ENCODE measurements at places on chromosomes 5 and 9.
A peak's percentile ranks its signal among the peaks of the same experiment; 100 is the strongest.

- no peak for DNase-seq
Measured at GRCh38 chr5:107806271-107806670, 135.5 kb upstream of the EFNA5 start.

DNA sequence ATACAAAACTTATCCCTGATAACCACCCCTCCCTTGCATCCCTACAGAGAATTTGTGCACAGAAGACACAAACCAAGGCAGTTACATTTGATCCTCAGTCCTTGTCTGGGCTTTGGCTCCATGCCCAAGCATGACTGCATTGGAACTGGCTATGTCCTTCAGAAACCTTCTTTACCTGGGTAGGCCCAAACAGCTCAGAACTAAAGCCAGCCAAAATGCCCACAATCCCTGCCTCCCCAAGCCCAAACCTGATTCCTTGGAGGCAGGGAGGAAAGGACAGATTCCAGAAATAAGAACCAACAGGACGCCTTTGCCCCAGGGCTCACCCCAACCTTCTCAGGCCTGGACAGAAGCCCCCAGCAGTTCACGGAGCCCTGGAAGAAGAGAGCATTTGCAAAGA lies 8.2 kb downstream of the IL17B start:
- no peak for DNase-seq

DNA sequence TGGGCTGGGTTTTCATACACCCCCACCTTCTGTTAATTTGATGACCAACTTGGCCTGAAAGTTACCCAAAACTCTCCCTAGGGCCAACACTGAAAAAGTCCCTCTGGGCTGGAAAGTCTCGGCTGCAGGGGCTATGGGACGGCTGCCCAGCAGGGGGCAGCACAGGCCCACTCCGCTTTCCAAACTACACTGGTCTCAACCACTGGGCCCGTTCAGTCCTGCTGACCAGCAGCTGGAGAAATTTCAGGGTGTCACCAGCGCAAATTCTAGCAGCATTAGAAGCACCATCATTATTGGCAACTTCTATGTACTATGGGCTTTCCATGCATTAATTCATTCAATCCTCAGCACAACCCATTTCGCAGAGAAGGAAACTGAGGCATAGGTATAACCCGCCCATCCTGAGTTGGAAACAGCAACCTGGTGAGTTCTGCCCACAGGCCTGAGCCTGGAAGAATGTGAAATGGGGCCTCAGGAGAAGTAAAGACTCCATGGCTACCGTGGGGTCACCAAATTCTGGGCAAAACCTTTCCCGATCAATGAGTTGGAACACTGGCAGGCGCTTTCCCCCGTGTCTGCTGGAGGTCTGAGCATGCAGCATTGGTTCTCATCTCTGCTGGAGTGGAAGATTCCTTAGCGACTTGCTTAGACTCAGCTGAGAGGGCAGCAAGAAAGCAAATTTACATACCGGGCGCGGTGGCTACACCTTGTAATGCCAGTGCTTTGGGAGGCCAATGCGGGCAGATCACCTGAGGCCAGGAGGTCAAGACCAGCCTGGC lies 9.7 kb downstream of the ORM2 start:
- peak; percentile 48 for DNase-seq

DNA sequence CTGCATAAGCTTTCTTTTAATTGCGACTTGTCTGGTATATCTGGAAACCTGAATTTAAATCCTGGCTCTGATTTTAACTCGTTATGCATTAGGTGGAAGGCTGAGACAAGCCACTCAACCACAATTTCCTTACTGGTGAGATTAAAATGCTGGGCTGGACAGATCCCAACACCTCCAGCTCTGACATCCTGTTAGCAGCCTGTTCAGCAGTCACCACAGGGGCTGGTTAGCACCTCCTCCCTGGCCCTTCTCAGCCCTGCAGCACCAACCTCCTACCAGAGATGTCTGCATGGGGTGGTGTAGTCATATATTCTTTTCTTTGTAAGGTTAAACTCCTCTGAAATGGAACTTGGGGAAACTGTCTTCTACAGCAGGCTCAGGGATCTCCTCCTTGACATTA lies 156.5 kb upstream of the NFIL3 start:
- DNase-seq: no peak

DNA sequence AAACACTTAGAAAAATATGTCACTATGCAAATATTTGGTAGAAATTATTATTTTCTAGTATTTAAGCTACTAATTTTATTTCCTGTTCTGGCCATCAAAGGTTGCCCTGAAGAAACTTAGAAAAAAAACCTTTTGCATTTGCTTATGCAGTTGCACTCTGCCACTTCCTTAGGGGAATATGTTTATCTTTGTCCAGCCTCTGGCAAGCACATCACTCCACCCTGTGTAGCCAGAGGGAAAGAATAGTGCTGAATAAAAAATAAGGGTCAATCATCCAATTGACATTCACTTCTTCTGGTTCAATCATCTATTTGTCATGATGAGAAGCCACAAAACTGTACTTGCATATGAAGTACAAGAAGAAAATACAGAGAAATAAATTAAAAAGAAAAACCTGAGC lies 72.8 kb downstream of the CETN3 start:
- no peak for DNase-seq

DNA sequence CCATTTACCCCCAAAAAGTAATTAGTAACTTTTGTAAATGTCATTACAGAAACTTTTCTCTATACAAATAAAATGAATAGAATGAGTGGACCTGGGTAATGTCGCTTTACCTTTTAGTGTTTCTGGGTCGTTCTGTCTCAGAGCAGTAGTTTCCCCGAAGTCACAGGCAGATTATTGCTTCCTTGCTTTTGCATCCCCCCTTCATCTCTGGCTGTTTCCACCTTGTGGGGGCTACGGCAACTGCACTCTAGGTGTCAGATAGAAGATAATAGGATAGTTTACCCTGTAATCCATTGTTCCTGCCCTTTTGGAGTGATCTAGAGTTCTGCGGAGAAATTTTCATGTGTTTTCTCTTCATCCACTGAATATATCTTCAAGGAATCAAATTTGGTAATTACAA lies 68.7 kb downstream of the PRR16 start:
- no peak for DNase-seq

- no peak for DNase-seq
Measured at GRCh38 chr5:150248946-150249345, 40.6 kb downstream of the CAMK2A start.

- DNase-seq: no peak
Measured at GRCh38 chr5:31786090-31786631, 147.2 kb downstream of the PDZD2 start.

DNA sequence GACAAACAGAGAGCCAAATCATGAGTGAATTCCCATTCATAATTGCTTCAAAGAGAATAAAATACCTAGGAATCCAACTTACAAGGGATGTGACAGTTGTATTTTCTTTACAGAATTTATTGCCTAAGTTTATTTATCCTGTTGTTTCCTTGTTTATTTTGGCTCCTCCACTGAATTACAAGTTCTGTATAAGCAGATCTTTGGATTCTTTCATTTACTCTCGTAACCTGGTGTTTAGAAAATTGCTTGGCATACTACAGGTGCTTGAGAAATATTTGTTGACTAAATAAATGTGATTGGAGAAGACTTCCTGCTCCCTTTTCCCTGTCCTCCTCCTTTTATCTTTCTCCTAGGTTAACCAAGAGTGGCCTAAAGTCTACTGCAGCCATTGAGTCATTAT lies 455.6 kb downstream of the TMEM38B start:
- no peak for DNase-seq

- DNase-seq: no peak
Measured at GRCh38 chr5:119409235-119409815, 43.0 kb upstream of the HSD17B4 start.

DNA sequence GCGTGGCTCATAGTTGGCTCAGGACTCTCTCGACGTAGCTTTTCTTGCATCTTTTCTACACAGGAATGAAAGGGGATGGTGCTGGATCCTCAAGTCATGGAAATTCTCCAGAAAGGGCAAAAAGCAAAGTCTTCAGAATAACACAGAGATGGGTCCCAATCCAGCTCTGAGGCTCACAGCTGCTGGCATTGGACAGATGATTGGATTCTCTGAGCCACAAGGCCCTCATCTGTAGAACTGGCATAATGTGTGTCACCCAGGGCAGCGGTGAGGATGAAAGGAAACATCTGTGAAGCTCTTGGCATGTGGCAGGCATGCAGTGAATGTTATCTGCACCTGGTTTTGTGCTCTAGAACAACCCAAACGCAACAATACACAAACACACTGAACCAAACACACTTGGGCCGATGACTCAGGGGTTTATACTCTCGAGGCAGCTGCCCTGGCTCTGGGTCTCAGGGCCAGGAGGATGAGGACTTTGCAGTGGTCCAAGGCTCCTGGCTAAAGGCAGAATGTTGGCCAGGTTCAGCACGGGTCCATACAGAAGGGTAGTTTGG lies 64.0 kb upstream of the UBTD2 start:
- no peak for DNase-seq

DNA sequence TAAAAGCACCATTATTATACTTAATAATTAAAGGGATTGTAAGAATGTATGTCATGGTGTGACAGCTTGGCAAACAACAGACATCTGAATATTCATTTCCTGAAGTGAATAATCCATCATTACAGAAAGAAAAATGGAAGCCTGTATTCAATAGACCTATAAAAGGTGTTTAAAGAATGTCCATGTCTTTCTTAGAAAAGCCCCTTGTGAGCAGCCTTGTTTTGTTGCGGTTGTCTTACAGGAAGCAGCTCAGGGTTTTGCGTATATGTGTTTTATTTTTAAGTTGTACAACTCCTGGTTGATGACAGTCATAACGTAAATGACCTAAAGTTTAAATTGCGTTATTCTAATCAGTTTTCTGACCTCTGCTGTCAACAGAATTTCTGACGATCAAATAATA lies 53.8 kb downstream of the CAST start:
- no peak for DNase-seq

DNA sequence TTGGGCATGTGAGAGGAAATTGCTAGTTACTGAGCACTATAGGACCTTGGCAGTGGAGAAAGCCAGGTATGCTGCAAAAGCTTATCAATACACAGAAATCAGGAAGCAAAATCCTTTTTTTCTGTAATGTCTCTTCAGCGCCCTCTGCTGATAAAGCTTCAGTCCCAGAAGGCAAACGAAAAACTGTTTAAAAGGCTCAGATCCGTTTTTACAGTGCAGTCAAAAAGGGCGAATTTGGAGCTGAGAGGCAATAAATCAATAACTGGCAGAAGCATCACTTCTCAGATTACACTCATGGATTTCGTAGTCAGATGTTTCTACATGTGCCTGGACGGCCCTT lies 1.1 kb upstream of the MAN2A1 start:
- DNase-seq: no peak

DNA sequence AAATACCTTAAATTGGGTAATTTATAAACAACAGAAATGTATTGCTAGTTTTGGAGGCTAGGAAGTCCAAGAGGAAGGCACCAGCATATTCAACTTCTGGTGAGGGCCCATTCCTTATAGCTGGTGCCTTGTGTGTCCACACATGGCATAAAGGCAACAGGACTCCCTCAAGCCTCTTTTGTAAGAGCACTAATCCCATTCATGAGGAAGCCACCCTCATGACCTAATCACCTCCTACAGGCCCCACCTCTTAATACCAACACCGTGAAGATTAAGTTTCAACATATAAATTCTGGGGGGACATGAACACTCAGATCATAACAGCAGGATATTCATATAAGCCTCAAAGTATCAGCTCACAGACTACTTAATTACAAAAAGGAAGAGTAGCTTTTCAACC lies 4.0 kb upstream of the PLAC8L1 start:
- DNase-seq: no peak

DNA sequence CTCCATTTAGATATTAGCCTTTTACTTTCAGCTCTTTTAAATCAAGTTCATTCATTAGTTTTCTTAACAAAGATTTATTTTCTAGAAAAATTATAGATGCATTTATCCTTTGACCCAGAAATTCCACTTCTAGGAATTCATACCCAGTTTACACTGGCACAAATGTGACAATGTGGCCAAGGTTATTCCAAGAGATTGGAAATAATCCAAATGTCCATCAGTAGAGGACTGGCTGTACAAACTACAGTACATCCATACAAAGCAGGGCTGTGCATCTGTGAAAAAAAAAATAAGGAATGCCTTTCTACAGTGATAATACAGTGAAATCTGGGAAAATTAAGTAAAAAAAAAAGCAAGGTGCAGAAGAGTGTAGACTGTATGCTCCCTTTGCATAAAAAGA lies 149.2 kb downstream of the GABBR2 start:
- DNase-seq: no peak

DNA sequence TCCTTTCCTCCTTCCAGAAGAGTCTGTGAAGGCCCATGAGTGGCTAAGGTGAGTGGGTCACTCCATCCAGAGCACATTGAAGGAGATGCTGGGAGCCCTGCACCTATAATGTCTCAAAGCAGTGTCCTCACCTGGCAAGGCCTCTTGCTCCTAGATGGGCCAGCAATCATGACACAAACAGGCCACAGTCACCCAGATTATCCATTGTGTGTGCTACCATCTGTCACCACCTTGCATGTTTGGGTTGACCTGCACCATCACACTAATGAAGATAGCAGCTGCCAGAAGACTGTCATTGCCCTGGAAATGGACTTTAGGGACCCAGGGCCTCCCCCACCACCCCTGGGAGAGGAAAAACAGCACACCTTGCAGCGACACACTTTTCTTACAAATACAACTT lies 69.6 kb downstream of the GABBR2 start:
- no peak for DNase-seq

DNA sequence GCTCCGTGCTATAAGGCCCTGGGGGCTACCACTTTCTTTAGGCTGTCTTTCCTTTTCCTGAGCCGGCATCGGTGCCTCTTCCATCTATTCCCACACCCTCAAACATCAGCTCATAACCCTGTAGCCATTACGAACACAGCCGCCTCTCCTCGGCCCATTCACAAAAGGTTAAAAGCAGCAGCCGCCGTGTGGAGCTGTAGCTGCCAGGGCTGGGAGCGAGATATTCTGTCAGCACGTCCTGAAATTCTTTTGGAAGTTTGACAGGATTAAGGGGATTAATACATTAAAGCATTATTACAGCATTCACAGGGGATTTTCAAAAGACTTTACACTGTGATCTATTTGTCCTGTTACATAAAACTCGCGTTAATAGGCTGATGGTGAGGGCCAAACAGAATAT lies 428.2 kb downstream of the CDK5RAP2 start:
- DNase-seq: no peak

DNA sequence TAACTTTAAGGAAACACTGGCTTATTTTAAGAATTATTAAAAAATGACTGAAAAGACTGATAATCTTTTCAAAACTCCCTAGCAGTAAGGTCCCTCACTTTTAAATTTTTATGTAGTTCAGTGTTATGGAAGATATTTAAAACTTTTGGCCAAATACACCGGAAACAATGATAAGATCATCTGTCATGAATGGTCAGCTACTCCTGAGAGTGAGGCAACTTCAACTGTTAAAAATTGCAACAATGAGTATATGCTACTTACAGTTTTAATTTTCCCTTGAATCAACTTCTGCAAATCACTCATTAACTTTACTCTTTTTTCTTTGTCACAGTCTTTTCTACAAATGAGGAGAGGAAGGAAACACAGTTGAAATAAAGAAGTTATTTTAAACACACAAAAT lies 10.8 kb downstream of the PUM3 start:
- no peak for DNase-seq

GRCh38 chr9:70529833-70530232 lies 115.4 kb upstream of the KLF9 start:
- DNase-seq: no peak
